Renal pelvis (tissue), 12 donors: ENCODE measurements at places on chromosomes 6 and 20.

DNA sequence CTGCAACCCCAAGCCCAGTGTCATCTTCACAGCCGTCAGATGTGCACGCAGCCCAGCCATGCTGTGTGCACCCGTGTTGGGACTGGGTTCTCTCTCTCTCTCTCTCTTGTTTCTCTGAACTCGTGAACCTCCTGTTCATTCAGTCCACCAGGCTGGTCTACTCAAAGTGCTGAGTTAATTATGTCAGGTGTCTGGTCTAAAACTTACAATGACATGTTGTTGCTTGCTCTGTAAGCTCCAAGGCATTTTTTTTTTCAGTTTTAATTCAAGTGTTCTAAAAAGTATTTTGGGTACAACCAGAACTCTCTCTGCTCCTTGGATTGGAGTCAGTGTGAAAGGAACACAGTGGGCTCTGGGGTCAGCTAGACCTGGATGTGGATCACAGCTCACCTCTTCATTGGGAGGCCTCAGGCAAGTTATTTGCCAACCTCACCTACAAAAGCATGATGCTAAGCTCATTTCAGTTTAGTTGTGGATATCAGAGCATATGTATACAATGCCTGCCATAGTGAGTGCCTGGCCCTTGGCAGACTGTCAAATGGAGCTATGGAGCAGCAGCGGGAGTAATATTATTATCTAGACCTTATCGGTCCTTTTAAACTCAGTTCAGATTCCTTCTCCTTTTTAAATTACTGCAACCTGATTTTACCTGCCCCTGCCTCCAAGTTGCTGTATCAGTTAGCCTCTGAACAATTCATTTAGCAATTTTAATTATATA is 59.5 kb downstream of the PLEKHG1 start:
- DNase-seq, result no peak

- no peak for DNase-seq
Measured at GRCh38 chr6:88449770-88450169, 283.6 kb upstream of the CNR1 start.

GRCh38 chr6:49958180-49958579 is 5.8 kb downstream of the DEFB114 start:
- no peak for DNase-seq

DNA sequence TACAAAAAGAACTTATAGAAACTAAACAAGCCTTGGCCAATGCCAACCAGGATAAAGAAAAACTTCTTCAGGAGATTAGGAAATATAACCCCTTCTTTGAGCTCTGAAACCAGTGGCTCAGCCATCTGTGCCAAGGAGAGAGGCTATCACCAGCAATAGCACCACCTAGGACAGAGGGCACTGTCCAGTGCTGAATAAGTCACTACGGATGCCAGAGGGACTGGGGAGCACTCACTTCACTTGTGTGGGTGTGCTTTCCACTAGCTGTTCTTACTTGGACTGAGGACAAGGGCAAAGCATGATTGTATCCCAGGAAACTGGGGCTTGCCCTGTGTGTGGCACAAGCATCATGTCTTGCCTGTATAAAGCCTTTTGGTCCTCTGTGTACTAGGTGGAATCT is 15.5 kb downstream of the TAF11 start:
- DNase-seq, result no peak

- DNase-seq, result no peak
Measured at GRCh38 chr6:14381829-14382677, 264.5 kb downstream of the CD83 start.

GRCh38 chr6:22717915-22718314 is 148.5 kb downstream of the HDGFL1 start:
- DNase-seq, result no peak

GRCh38 chr20:24718277-24718676 is 230.8 kb upstream of the CST7 start:
- DNase-seq, result no peak

DNA sequence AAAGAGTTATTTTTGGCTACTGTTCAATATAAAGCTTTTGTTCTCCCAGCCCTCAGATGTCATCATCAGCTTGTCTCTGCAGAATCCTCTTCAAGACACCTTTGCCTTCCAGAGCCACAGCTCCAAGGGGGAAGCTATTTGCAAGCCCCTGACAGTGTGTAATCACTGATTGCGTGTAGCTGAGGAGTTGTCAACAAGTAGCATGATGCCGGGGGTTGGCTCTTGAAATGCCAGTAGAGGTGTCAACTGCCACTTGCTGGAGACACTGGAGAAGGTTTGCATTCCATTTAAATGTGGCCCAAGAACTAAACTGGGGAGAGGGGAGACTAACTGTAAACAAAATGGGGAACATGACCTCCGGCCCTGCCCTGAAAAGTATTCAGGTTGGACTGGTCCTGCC is 44.3 kb upstream of the PDYN start:
- DNase-seq, result no peak

GRCh38 chr6:137402143-137402680 is 92.0 kb downstream of the OLIG3 start:
- DNase-seq, result no peak

DNA sequence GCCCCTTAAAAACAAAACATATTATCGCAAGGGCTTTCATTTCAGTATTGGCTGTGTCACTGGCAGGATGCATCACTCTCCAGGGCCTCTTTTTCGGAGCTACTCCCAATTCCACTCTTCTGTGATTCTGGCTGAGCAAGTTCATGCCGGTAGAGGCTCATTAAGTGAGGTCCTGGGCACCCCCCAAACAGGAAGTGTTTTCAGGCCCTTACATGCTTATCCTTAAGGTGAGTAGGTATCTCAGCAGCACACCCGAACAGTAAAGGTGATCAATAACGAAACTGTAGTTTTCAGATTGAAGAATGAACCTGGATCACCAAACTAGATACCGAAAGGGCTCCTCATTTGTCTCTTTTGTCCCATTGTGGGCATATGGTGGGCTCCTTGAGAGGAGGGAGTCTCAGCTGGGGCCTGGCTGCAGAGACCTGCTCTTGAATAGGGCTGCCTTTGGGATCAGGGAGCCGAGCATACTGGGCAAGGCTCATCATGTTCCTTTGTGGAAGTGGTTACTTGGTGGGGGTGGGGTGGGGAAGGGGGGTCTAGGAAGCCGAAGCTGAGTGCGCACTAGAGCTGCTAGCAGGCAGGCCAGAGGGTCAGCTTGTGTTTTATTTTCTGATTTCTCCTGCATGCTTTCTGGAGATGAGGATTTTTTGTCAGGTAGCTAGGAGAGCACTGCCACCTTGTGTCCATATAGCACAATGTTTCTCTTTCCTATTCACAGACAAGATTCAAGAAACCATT is 65.2 kb downstream of the CDS2 start:
- peak; percentile 77 for DNase-seq

GRCh38 chr6:82691997-82692396 is 328.4 kb downstream of the TPBG start:
- no peak for DNase-seq

- no peak for DNase-seq
Measured at GRCh38 chr6:41332241-41332640, 3.2 kb upstream of the NCR2 start.

DNA sequence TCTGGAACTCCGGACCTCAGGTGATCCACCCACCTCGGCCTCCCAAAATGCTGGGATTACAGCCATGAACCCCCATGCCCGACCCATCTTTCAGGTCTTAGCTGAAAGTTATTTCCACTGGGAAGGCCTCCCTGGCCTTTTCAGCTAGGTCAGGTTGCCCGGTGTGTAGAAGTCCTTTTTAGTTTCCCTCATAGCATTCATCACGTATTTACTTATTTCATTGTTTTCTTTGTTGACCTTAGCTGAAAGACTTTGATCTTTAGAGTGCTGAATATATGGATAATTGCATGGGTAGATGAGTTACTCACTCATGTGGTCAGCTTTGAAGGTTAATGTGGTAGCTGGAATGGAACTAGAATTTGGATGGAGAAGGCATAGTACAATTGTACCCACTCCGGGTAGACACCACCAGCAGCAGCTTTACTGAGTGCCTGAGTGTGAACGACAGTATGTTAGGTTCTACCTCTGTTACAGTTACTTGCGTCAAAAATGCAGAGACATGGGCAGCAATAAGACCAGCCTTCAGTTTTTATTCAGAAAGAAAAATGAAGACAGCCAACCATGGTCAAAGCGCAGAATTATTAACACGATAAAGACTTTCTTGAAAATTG is 9.1 kb downstream of the KIZ start:
- DNase-seq, result no peak

- peak; percentile 34 for DNase-seq
Measured at GRCh38 chr6:165664559-165665383, 1.7 kb upstream of the PDE10A start.

GRCh38 chr6:156126535-156126934 is 650.6 kb upstream of the ARID1B start:
- no peak for DNase-seq

- DNase-seq, result no peak
Measured at GRCh38 chr6:132147530-132148011, 196.4 kb upstream of the CCN2 start.

- peak; percentile 63 for DNase-seq
Measured at GRCh38 chr6:113596387-113597230, 260.5 kb upstream of the MARCKS start.

DNA sequence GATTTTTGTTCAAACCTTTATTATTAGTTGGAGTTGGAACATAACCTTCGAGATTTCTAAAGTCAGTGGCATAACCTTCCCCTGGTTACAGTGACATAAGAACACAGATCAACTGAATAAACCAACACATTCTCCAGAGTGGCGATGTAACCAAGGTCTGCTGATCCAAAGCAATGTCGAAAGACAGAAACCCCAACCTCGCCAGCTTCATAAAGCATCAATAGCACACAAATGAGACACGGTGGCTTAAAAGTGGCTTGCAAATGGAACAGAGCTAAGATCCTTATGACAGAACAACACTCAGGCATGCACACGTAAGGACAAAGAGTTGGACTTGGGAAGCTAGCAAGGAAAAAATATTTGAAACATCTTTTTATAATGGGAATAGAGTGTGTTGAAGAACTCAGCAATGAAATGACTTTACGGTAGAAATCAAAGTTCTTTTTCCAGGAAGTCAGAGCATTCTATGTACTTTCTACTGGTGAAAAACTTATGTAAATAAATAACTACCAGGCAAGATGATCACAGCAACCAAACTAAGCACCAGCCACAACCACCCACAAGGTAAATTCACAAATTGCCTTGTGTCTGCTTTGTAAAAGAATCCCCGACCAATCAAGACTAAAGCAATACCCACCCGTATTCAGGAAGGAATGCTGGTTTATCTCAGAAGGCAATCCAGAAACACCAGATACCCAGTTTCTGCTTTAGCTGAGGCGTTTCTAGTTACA is 61.0 kb upstream of the NHSL1 start:
- DNase-seq, result no peak

DNA sequence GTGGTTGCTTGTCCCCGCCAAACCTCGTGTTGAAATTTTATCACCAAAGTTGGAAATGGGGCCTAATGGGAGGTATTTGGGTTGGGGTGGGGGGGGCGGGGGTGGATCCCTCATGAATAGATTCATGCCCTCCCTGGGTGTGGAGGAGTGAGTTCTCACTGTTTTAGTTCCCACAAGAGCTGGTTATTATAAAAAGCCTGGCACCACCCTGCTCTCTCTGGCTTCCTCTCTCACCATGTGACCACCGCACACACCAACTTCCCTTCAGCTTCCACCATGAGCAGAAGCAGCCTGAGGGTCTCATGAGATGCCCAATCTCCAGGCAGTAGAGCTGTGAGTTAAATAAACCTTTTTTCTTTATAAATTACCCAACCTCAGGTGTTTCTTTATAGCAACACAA is 111.3 kb downstream of the PRDM1 start:
- DNase-seq, result no peak

DNA sequence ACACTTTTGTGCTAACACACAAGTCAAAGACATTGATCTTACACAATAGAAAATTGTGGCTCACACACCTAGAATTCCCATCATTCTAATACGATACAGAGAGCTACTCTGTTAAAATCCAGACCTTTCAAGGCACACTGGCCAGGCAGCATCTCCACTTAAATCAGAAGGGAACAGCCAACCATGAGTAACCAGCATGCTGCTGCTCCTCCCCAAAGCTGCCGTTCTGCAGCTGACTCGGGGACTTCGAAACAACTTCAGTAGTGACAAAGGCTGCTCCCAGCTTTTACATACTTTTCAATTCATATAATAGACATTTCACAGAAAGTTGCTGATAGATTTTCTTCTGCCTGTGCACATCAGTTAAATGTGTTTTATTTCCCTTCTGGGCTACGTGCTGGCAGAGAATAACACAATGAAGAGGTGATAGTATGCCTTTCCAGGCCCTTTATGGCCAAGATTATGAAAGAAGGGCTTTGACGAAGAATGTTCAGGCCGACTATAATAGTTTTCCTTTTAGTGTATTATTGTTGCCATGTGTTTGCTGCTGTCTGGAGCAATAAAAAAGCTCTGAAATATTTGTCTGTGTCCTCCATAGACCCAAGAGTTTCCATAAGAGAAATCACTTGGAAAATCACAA is 159.0 kb downstream of the GMDS start:
- no peak for DNase-seq

- DNase-seq, result no peak
Measured at GRCh38 chr6:137497721-137498463, 3.7 kb upstream of the OLIG3 start.

DNA sequence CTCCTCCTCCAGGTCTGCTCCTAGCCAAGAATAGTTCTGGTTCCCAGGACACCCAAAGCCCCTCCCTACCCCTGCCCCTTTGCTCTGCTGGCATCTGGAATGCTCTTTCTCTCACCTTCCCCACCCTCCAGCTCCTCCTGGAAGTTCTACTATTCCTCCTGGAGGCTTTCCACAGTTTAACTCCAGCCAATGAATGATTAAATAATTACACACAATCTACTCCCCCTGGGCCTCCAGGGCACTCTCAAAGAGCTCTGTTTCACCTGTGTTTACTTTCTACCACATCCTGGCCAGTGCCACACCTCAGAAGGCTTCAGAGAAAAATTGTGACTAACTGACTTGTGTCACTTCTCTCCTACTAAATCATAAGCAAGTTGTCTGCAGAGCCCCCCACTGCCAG is 36.2 kb downstream of the GCM1 start:
- DNase-seq, result peak; percentile 7

DNA sequence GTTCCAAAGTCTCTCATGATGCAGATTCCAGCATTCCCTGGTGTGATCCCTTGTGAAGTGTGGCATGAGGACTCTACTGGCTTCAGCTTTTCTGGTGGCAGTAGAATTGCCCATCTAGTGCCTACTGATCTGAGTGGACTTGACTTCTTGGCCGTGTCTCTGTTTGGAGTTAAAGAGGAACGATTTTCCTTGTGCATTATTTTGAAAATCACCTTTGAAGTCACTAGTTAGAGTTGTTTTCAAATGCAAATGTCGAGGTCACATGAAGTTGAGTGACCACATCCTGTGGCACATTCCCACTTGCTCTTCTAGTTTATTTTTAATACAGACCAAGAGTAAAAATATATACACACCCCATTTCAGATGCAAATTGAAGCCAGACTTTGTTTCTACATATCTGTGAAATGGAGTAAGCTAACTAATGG is 270.7 kb upstream of the TAB2 start:
- no peak for DNase-seq

- DNase-seq, result no peak
Measured at GRCh38 chr6:81138236-81138635, 614.2 kb downstream of the TENT5A start.

DNA sequence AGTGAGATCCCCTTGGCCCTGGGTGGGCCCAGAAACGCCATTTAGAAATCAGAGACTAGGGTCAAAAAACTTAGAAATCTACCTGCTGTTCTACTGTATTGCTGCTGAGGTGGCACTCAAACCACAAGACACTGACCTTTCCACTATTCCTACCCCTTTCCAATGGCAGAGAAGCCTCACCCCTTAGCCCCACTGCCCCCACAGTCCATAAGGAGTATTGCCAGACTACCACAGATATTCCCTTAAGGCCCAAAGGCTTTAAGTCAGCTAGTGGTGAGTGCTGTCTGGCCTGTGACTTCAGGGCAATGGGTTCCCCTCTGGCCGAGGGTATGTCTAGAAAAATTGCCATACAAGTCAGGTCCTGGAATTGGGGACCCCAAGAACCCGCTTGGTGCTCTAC is 656.1 kb downstream of the COL12A1 start:
- DNase-seq, result no peak
